ENCODE measurements at places on chromosomes 11 and 22.

GRCh38 chr11:126996036-126996804 lies 4.3 kb downstream of the KIRREL3 start:
- DNase-seq = no peak

- DNase-seq = no peak
These were observed 30.1 kb upstream of the FIBIN start for GRCh38 chr11:26963764-26964163.

- DNase-seq = no peak
These were observed 360.2 kb downstream of the CADM1 start for GRCh38 chr11:115144014-115144413.

- DNase-seq = no peak
These were observed 2.6 kb downstream of the BMAL1 start for GRCh38 chr11:13280092-13280722.

DNA sequence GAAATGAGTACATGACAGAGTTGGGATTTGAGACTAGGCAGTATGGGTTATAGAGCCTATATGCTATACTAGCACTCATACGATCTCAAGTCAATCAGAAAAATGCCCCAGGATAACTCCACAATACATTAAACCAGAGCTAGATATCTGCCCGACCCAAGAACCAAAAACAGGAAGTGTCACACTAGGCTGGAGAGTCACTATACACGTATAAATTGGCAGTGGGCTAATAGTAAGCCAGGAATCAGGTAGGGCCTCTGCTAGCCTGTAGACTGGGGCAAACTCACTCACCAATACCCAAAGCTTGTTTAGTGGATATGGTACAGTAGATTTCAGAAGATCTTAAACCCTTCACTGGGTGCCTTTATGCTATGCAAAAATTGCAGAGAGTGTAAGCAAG lies 16.2 kb upstream of the EIF4G2 start:
- DNase-seq = no peak

GRCh38 chr11:68361702-68362101 lies 49.3 kb downstream of the LRP5 start:
- DNase-seq = no peak
